ENCODE measurements at places on chromosomes 5 and 9.

GRCh38 chr9:14883310-14883944 is 26.8 kb downstream of the FREM1 start:
- DNase-seq, result no peak

- DNase-seq, result no peak
Measured at GRCh38 chr9:83006378-83006777, 56.6 kb downstream of the RASEF start.

DNA sequence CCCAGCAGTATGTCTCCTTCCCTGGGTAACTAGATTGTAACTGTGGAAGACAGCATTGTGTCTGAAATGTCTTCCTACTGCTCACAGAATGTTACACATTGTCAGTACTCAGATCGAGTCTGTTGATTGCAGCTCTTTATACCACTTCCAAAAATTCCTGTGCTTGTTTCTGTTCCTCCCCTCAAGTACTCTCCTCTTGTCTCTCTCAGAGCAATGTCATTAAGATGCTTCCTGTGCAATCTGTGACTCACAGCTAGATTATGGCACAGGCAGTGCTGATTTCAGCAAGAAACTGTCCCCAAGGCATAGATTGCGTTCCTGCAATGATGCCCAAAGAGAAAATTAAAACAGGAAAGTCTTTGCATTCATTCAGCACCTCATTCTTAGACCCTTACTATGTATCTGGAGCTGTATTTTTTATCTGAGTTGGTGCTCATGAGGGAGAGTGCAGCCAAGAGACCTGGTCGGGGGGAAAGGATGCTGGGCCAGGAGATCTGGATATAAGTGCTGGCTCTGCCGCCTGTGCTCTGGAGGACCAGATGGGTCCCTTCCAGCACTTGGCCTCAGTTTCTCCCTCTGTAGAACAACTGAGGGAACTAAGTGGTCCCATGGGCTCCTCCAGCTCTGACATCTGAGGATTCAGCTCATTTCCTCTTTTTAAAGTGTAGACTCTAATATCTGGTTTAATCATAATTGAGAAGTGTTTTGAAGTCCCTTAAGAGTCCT is 40.8 kb upstream of the GNPDA1 start:
- peak; percentile 4 for DNase-seq

- no peak for DNase-seq
Measured at GRCh38 chr5:33827018-33827707, 64.6 kb downstream of the ADAMTS12 start.

DNA sequence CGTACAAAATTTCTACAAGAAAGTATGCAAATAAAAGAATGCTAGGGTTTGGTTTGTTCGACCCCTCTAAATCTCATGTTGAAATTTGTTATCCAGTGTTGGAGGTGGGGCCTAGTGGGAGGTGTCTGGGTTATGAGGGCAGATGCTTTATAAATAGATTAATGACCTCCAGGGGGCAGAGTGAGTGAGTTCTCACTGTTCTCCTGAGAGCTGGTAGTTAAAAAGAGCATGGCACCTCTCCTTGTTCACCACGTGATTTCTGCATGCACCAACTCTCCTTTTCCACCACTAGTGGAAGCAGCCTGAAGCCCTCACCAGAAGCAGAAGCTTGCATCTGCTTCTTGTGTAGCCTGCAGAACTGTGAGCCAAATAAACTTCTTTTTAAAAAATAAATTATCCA is 50.4 kb upstream of the FAM170A start:
- peak; percentile 15 for DNase-seq
